ENCODE measurements at places on chromosomes 7 and 10.

DNA sequence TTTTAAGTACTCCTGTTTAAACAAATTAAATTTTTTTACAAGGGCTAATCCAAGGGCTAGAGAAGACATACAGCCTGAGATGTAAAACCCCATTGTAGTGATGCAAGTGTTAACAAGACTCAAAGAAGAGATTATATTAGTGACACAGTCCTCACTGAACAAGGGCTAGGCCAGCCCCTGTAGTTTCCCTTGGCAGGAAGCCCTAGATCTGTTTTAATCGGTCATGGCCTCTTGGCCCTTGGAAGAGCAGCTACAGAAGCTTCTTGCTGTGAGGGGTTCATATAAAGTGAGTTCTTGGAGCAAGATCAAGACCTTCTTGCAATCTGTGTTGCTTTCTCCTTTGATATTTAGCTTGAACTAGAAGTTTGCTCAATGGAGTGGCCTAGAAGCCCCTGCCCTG lies 1339.4 kb downstream of the XPNPEP1 start:
- no peak for ATAC-seq

DNA sequence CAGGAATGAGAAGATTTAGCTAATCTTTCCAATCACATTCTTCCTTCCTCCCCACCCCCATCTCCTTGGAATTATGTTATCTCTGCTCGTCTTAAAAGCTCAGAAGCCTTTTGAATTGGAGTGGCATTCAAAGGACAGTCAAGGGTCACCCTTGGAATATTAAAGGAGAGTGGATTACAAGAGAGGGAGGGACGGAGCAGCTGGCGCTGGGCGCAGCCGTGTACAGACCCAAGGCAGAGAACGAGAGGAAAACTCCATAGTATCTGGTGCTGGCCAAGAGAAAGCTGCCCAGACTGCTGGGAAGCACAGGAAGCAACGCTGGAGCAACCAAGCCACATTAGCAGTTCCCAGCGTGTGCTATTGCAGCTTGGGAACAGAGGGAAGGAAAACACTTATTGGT lies 95.7 kb downstream of the POU6F2 start:
- peak; percentile 45 for ATAC-seq

- ATAC-seq: no peak
These were observed 143.9 kb downstream of the HIBADH start for GRCh38 chr7:27518561-27519350.

DNA sequence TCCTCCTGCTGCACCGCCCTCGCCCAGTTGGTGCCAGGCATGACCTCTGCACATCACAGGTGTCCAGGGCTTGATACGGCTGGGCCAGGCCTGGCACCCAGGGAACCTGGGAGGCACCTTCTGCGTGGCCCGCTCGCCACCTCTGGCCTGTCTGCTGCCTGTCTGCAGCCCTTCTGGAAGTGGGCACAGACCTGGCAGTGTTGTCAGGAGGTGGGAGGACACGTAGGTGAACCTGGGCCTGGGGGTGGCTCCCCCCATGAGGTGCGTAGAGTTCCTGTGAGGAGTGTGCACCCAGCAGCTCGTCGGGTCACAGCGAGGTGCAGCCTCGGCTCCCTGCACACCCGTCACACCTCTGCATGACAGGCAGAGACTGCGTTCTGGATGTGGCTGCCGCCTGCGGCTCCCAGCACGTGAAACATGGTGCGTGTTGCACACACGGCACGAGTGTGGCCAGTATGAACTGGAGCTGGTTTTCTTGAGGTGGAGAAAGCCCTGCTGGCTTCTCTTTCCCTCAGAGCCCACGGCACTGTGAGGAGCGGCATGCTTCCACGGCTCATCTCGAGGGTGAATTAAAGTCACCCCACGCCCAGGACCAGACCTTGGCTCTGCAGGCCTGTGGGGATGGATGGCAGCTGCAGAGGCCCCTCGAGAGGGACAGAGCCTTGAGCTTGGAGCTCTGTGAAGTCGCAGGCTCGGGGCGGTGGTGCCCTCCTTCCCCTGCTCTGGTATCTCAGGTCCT lies 24.8 kb downstream of the INPP5A start:
- ATAC-seq: no peak

- ATAC-seq: peak; percentile 47
These were observed 739 bp upstream of the CCDC186 start for GRCh38 chr10:114174695-114175188.

- peak; percentile 98 for ATAC-seq
These were observed 39.5 kb upstream of the ANKRD1 start for GRCh38 chr10:90960355-90960814.

DNA sequence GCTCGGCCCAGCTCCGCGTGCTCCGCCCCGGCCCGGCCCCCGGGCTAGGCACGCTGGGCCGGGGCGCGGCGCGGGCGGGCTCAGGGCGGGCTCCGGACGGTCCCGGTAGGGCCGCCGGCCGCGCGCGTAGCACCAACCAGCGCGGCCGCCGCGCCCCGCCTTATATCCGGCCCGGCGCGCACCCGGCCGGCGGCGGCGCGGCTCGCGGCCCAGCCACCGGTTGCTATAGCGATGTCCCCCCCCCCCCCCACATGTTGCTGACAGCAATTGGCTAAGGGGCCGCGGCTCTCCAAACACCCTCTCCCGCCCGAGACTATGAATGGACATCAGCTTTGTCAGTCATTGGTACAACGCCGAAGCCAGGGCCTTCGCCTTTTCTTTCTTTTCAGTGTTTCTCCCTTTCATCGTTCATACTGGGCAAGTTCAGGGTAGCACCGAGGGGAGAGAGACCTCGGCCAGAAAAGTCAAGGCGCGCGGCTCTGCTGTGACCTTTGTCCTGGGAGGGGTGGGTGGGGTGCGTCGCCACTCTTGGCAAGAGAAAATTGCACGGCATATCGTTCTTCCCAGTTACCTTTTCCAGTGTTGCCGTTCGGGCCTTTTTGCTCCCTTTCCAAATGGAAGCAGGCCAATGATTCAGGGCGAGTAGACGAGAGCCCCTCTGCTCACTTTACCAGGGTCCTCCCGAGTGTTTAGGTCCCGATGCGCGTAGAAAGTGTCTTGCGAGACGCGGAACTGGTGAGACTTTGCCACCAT lies 354.2 kb downstream of the DNAJB6 start:
- peak; percentile 82 for ATAC-seq

DNA sequence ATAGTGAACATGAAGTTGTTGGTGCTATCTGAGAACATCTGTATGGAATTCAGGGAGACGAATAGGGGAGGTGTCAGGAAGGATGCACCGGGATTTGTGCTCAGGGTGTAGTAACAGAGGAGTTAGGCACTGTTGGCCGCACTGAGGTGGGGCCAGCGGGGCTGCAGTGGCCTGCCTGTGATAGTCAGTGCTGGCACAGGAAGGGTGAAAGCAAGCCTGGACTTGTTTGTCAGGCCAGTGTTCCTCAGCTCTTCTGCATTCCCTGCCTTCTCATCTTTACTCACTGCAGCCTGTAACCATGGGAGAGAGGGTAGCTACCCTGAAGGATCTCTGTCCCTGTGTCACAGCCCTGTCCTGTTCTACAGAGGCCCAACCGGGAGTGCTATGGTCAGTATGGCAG lies 81.3 kb downstream of the SH2D4B start:
- ATAC-seq: no peak

GRCh38 chr10:61215246-61215645 lies 237.9 kb downstream of the TMEM26 start:
- ATAC-seq: no peak

- no peak for ATAC-seq
These were observed 251.0 kb downstream of the NXPH1 start for GRCh38 chr7:8684426-8684825.

DNA sequence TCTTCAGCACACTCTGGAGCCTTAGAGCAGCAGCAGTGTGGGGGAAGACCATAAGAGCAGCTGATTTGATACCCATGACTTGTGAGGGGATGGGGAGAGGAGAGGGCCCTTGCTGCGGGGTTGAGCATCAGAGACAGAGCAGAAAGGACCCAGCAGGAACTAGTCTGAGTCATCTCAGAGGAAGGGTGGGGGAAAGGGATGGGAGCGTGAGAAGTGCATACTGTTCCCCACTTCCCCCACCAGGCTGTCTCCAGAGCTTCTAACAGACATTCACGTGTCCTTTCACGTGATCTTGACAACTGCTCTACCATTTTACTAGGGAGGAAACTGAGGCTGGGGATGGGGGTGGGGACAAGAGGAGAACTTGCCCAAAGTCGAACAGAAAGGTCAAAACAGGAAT lies 38.7 kb downstream of the FAM241B start:
- ATAC-seq: no peak

- no peak for ATAC-seq
These were observed 590.3 kb upstream of the FOXK1 start for GRCh38 chr7:4091767-4092166.

DNA sequence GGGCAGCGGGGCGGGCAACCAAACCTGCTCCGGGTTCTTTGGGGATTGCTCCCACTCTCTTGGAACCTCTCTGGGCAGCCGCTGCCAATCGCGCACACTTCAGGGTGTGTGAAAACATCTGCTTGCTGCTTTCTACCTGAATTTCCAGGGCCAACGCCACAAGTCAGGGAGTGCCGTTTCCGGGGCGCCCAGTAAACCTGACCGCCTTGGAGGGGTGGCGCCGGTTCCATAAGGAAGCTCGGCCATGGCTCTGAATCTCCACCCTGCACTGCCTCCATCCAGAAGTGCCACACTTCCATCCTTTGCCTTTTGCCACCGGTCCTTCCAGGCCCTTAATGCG lies 679 bp upstream of the AFAP1L2 start:
- no peak for ATAC-seq

DNA sequence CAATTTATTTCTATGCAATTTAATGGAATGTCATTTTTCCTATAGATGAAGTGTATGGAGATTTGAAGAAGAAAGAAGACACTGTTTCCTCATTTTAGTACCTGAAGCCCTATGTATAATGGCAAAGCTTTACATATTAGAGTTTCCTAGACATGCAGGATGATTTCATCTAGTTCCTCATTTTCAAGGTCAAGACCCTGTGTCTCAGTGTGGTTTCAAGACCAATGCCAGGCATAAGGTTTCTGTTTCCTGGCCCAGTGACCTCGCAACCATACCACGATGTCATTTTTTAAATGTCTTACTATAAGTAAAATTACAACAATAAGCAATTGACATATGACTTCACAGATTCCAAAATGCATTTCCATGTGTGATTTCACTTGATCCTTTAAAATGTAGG lies 336.5 kb upstream of the PRKCQ start:
- ATAC-seq: no peak

DNA sequence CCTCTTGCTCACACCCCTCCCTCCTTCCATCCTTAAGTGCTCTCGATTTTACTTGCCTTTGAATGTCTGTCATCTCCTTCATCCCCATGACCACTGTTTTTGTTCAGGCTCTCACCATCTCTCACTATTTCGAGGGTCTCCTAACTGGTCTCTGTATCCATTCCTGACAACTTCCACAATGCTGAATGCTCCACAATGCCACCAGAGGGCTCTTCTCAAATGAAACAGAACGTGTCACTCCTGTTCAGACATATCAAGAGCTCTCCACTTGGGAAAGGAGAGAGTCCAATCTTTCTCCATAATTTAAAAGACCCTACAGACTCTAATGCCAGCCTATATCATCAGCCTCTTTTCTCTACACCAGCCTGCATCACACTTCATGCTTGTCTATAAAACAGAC lies 9.0 kb upstream of the SLC13A1 start:
- ATAC-seq: 0 out of 3 replicates have a peak, but pooled peaks have one; percentile 31

GRCh38 chr10:110017907-110018306 lies 10.1 kb downstream of the ADD3 start:
- peak; percentile 80 for ATAC-seq

GRCh38 chr7:85587785-85588184 lies 400.9 kb upstream of the SEMA3D start:
- no peak for ATAC-seq

DNA sequence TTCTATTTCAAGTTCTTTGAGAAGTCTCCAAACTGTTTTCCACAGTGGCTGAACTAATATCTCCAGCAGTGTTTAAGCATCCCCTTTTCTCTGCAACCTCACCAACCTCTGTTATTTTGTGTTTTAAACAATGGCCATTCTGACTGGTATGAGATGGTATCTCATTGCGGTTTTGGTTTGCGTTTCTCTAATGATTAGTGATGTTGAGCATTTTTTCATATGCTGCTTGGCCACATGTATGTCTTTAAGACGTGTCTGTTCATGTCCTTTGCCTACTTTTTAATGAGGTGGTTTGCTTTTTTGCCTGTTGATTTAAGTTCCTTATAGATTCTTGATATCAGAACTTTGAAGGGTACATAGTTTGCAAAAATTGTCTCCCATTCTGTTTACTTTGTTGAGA lies 156.6 kb upstream of the IMMP2L start:
- ATAC-seq: no peak

GRCh38 chr7:35784332-35784731 lies 16.5 kb upstream of the SEPTIN7 start:
- ATAC-seq: no peak

DNA sequence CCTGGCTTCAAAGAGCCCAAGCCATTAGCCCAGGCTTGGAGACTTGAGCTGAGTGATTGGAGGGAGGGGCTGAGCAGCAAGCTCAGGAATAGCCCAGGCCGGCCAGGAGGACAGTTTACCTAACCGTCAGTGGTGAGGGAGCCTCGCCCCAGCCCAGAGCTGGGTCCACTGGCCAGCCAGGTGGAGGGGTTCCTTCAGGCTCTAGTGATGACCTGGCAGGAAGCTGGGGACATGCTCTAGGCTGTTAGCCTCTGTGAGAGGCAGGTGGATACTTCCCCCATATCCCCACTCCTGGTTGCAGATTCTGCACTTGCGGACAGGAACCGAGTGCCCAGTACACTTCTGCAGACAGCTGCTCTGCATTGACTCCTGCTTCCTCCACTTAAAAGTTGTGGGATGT lies 61.2 kb upstream of the ANTXRL start:
- no peak for ATAC-seq
